ENCODE measurements at places on chromosomes 1 and 21.

DNA sequence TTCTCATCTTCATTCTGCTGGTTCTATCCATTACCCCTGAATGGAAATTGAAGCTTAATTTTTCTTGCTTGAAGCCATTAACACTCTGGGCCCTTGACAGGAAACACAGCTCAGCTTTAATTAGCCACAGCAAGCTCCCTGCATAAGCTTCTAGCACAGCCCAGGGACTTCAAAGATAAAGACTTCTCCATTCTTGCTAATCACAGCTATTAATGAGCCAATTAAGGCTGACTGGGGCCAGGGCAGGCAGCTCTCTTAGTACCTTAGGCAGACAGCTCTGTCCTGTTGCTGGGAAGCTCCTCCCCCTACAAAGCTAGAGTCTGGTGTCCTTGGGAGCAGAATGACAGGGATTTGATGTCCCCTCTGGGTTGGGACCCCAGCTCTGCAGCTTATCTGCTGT, 27.9 kb upstream of the TRABD2B start:
- H3K27me3 ChIP-seq: no peaks in the 10 kb centered on the region
- DNase-seq: no peak
- no peak overlapping the region for H3K4me3 ChIP-seq
- no peaks in the 10 kb centered on the region for H3K36me3 ChIP-seq
- peaks cover 3% of the 10 kb centered on the region for H3K4me1 ChIP-seq

- H3K27me3 ChIP-seq: no peaks in the 10 kb centered on the region
- H3K27ac ChIP-seq: no peak overlapping the region
- no peak overlapping the region for H3K4me3 ChIP-seq
- no peaks in the 10 kb centered on the region for H3K4me1 ChIP-seq
- DNase-seq: no peak
Measured at GRCh38 chr1:106458866-106459265, 597.6 kb upstream of the PRMT6 start.

- no peaks in the 10 kb centered on the region for H3K4me1 ChIP-seq
- DNase-seq: no peak
- no peak overlapping the region for H3K27ac ChIP-seq
- H3K27me3 ChIP-seq: no peaks in the 10 kb centered on the region
- no peak overlapping the region for H3K4me3 ChIP-seq
- H3K36me3 ChIP-seq: no peaks in the 10 kb centered on the region
Measured at GRCh38 chr1:193476748-193477147, 290.3 kb upstream of the B3GALT2 start.

- no peak for DNase-seq
- no peak overlapping the region for H3K4me3 ChIP-seq
- no peaks in the 10 kb centered on the region for H3K36me3 ChIP-seq
- no peaks in the 10 kb centered on the region for H3K4me1 ChIP-seq
Measured at GRCh38 chr21:16134134-16134533, 404.4 kb downstream of the USP25 start.

GRCh38 chr1:88680911-88681622, 3.0 kb upstream of the PKN2 start:
- H3K27me3 ChIP-seq: no peaks in the 10 kb centered on the region
- peaks cover 21% of the 10 kb centered on the region for H3K4me1 ChIP-seq
- H3K4me3 ChIP-seq: no peak overlapping the region
- H3K27ac ChIP-seq: no peak overlapping the region

DNA sequence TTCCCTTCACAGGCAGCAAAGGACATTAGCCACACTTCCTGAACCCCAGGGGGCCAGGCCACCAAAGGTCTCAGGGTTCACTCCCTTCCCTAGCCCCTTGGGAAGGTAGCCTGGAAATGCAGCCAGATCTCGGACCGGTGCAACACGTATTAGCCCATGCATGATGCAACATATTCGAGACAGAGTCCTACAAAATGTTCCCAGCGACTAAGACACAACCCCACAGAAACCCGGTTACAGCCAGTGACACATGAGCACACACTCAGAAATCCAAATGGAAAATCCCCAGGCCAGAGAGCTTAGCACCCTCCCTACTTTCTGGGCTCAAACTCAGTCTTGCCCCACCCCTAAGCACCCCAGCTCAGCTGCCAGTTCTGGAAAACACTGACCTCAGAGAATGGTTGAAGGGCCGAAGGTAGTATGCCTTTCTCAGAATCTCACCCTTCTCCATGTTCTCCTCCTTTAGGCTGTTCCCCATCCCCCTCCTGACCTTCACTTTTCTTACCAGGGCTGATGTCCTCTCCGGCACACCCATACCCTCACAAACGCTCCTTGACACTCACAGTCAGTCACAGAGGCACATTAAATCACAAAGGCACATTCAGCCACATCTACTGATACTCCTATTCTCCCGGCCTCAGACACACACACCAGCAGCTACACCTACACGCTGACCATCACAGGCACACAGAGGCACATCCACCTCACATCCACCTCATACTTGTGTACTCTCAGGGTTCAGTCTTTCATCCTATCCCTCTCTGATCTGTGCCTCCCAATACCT, at the start of gene TSPAN1:
Gene TSPAN1 (plus strand): TSS at position 640 of the 784 bp plus-strand sequence. CDS start 6,021 bp downstream, outside the sequence.
- no peaks in the 10 kb centered on the region for H3K36me3 ChIP-seq
- DNase-seq: no peak
- H3K4me3 ChIP-seq: no peak within 1 kb of the TSS
- H3K27me3 ChIP-seq: no peaks in the 10 kb centered on the region

DNA sequence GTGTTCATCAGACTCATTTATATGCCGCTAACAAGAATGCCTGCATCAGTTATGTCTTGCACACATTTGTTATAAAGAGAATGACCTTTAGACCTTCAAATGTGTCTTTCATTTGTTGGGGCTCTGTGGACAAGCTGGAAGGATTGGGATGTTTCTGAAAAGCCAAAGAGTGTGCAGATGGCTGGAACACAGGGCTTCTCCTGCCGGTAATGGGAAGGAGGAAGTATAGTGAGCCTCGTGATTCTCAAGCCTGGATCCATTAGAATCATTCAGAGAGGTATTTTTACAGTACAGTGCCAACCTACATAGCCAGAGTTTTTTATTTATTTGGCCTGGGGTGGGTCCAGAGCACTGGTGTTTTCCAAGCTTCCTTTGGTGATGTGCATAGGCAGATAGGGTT, 40.6 kb upstream of the ATP1A1 start:
- peaks cover 15% of the 10 kb centered on the region for H3K4me1 ChIP-seq
- H3K27ac ChIP-seq: no peak overlapping the region
- H3K27me3 ChIP-seq: no peaks in the 10 kb centered on the region
- no peak overlapping the region for H3K4me3 ChIP-seq
- H3K36me3 ChIP-seq: no peaks in the 10 kb centered on the region

DNA sequence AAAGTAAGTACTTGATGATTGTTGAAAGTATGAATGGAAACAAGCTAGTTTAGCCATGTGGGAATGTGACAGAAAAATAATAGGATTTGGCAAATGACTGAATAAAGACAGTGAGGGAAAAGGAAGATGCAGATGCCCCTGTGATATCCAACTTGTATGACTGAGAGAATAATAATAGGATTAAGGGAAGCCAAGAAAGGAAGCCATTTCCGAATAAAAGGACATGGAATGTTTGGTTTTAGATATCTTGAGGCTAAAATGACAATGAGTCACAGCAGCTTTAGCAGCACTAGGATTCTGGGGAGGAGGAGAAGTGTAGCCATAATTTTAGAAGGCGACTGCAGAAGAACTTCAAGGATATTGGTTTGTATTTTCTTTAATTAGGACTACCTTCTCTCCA, 109.2 kb downstream of the TTLL7 start:
- no peaks in the 10 kb centered on the region for H3K27me3 ChIP-seq
- no peaks in the 10 kb centered on the region for H3K36me3 ChIP-seq
- H3K4me3 ChIP-seq: no peak overlapping the region
- no peaks in the 10 kb centered on the region for H3K4me1 ChIP-seq

- no peak overlapping the region for H3K4me3 ChIP-seq
- DNase-seq: no peak
- H3K4me1 ChIP-seq: no peaks in the 10 kb centered on the region
- no peaks in the 10 kb centered on the region for H3K36me3 ChIP-seq
- no peaks in the 10 kb centered on the region for H3K27me3 ChIP-seq
- no peak overlapping the region for H3K27ac ChIP-seq
Measured at GRCh38 chr1:116316373-116316772, 56.7 kb upstream of the ATP1A1 start.

- H3K27me3 ChIP-seq: no peaks in the 10 kb centered on the region
- H3K4me1 ChIP-seq: no peaks in the 10 kb centered on the region
- no peak overlapping the region for H3K4me3 ChIP-seq
- no peak for DNase-seq
Measured at GRCh38 chr1:29686012-29686930, 449.9 kb downstream of the PTPRU start.

GRCh38 chr21:44360159-44360558, 6.7 kb downstream of the TRPM2 start:
- H3K27ac ChIP-seq: no peak overlapping the region
- no peak for DNase-seq
- no peaks in the 10 kb centered on the region for H3K36me3 ChIP-seq
- no peak overlapping the region for H3K4me3 ChIP-seq
- H3K4me1 ChIP-seq: no peaks in the 10 kb centered on the region

DNA sequence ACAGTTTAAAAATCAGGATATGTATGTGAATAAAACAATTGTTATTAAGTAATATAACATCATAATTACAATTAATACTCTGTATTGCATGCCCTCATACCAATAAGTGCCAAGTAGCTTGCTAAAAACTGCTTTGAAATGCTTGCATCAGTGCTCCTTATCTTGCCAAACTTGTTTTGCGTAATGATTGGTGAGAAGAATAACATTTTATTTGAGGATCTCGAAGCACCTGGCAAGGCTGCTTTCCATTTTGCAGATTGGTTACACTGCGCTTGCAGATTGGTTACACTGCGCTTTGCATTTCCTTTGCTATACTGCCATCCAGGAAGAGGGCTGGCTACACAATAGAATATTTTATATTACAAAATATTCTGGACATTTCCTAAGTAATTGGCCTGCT, 1.7 kb upstream of the PBX1 start:
- H3K27ac ChIP-seq: peak overlapping the region; percentile 90
- H3K4me1 ChIP-seq: peaks cover 20% of the 10 kb centered on the region
- H3K36me3 ChIP-seq: no peaks in the 10 kb centered on the region
- no peaks in the 10 kb centered on the region for H3K27me3 ChIP-seq

- H3K27ac ChIP-seq: peak overlapping the region; percentile 88
- no peak for DNase-seq
- peaks cover 12% of the 10 kb centered on the region for H3K36me3 ChIP-seq
Measured at GRCh38 chr1:113905435-113905861, 322 bp downstream of the DCLRE1B start.

GRCh38 chr1:205706601-205707502, 26.5 kb upstream of the SLC45A3 start:
- peaks cover 3% of the 10 kb centered on the region for H3K4me1 ChIP-seq
- no peak overlapping the region for H3K4me3 ChIP-seq
- no peak overlapping the region for H3K27ac ChIP-seq
- H3K27me3 ChIP-seq: no peaks in the 10 kb centered on the region
- H3K36me3 ChIP-seq: no peaks in the 10 kb centered on the region

DNA sequence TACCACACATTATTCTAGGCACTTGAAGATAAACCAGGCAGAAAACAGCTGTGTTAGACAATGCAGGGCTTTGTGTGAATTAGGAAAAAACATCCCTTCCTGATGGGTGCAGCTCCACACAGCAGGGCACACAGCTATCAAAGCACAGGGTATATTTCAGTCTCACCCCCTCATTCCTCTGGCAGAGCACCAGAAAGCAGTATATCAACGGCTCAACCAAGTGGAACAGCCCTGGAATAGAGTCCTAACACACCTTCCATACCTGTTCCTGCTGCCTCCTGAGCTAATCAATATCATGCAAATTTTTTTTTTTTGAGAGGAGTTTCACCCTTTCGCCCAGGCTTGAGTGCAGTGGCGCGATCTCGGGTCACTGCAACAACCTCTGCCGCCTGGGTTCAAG, 32.1 kb downstream of the LYST start:
- DNase-seq: no peak
- H3K27me3 ChIP-seq: no peaks in the 10 kb centered on the region
- no peak overlapping the region for H3K4me3 ChIP-seq
- no peaks in the 10 kb centered on the region for H3K4me1 ChIP-seq
- peak overlapping the region; percentile 7 for H3K27ac ChIP-seq

DNA sequence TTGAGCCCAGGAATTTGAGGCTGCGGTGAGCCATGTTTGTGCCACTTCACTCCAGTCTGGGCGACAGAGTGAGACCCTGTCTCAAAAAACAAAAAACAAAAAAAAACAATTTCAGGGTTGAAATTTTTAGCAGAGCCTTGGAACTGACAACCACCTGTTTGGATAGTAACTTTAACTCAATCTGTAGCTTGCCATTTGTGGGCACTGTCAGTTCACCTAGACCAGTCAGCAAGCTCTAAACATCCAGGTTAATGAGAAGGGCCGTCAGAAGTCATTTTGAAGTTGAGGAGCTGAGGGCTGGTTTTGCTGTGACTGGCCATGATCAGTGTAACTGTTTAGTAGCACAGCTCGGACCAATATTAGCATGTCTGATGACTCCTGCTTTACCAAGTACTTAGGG, 8.4 kb downstream of the TRAPPC10 start:
- no peaks in the 10 kb centered on the region for H3K27me3 ChIP-seq
- H3K4me1 ChIP-seq: peaks cover 73% of the 10 kb centered on the region
- H3K36me3 ChIP-seq: no peaks in the 10 kb centered on the region
- H3K4me3 ChIP-seq: no peak overlapping the region
- no peak for DNase-seq
- H3K27ac ChIP-seq: no peak overlapping the region

DNA sequence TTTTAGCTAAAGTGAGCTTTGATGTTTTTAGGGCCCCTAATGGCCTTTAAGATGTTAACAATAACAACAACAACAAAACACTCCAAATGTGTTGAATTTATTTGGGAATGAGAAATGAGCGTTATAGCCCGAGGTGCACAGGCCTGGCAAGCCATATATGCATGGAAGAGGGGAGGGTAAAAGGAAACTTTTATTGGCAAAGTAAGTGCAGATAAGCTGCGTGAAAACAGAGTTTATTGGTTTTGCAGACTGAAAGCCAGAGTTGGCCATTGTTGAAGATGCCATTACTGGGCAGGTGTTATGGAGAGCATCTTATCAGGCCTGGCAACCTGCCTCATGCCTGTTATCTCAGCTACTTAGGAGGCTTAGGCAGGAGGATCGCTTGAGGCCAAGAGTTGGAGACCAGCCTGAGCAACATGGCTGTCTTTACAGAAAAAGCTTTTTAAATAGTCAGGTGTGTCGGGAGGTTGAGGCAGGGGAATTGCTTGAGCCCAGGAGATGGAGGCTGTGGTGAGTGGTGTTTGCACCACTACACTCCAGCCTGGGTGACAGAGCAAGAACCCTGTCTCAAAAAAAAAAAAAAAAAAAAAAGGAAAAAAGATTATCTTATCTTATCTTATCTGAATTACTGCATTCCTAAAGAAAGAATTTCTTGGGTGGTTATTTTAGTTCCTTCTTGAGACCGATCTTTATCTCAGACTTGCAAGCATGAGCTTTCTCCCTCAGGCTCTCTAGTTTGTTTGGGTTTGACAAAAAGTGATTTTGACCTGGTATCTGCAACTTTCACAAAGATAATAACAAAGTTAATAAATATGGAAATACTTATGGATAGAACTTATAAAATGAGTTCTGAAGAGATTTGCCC, 1.7 kb downstream of the PATJ start:
- DNase-seq: no peak
- no peaks in the 10 kb centered on the region for H3K27me3 ChIP-seq
- H3K4me1 ChIP-seq: peaks cover 66% of the 10 kb centered on the region

GRCh38 chr1:225914947-225915346, 9.1 kb downstream of the PYCR2 start:
- H3K27ac ChIP-seq: no peak overlapping the region
- no peak overlapping the region for H3K4me3 ChIP-seq
- DNase-seq: no peak
- peaks cover 8% of the 10 kb centered on the region for H3K4me1 ChIP-seq
- H3K36me3 ChIP-seq: peaks cover 31% of the 10 kb centered on the region
- no peaks in the 10 kb centered on the region for H3K27me3 ChIP-seq

All from esophagus squamous epithelium (tissue), 5 donors.